ENCODE measurements at places on chromosomes 2 and 18.

DNA sequence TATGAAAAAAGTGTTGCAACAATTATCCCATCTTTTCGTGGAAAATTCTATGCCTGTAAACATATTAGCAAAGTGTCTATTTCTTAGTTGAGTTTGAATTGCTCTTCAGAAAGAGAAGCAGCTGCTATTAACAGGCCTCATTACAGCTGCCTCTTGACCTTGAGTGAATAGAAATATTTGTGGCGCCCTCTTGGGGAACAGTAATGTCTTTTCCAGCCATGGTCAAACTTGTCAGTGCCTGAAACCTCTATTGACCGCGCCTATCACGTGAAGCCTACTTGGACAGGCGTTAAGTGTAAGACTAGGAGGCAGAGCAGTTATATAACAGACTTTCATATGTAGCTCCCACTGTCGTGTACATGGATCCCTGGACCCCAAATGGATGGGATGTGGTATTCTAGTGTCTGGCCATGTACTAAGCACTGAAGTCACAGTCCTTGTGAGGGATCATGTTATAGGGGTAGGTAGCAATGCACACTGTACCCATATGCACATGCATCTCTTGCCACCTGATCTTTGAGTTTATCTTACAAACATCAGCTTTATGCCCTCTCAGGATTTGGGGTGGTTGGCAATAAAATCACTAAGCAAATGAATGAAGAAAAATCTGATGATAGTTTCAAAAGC, 245.0 kb downstream of the PTGR3 start:
- peak; percentile 56 for DNase-seq

- DNase-seq: no peak
Observed at GRCh38 chr2:8300905-8301304, 381.0 kb upstream of the ID2 start.

DNA sequence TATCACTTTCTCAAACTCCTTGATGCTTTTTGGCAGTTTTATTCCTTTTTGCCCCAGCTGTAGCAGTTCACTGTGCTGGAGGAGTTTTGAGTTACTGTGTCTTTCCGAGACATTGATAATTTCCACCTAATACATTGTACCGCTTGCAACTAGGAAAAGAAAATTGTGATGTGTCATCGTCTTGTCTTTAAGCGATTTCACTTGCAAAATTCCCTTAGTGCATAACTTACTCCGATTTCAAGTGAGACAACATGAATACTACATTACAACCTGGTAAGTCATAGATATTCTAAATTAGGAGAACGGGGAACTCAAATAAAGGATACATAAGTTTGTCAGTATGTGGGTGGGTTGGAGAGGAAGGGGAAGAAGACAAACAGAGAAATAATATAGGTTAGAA, 340.5 kb upstream of the KYNU start:
- DNase-seq: peak; percentile 3

DNA sequence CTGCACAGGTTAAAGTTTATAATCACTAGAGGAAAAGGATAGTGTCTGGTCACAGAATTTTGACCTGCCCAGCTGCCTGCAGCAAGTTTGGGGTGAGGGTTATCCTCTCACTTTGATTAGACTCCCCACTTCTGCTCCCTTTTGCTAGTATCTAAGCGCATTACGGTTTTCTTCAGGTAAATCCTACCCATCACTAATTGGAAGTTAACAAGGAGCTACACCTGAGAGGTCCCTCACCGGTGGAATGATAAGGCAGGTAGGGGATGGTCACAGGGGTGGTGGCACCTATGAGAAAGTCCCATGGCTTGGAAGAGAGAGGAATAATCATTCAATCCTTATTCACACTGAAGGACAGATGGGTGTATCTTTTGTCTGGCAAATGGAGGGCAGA, 7.6 kb downstream of the BCL2 start:
- DNase-seq: no peak

GRCh38 chr18:67074309-67074708, 442.2 kb downstream of the DSEL start:
- no peak for DNase-seq

- no peak for DNase-seq
Observed at GRCh38 chr2:214311031-214311533, 99.8 kb upstream of the VWC2L start.

Data from fibroblast of skin of back (primary cell).